ENCODE measurements at places on chromosomes 11 and 22. TPM values are rescaled to one million over a fixed set of nuclear protein-coding genes. Genes with fewer than 3 reads are reported as not detected.

DNA sequence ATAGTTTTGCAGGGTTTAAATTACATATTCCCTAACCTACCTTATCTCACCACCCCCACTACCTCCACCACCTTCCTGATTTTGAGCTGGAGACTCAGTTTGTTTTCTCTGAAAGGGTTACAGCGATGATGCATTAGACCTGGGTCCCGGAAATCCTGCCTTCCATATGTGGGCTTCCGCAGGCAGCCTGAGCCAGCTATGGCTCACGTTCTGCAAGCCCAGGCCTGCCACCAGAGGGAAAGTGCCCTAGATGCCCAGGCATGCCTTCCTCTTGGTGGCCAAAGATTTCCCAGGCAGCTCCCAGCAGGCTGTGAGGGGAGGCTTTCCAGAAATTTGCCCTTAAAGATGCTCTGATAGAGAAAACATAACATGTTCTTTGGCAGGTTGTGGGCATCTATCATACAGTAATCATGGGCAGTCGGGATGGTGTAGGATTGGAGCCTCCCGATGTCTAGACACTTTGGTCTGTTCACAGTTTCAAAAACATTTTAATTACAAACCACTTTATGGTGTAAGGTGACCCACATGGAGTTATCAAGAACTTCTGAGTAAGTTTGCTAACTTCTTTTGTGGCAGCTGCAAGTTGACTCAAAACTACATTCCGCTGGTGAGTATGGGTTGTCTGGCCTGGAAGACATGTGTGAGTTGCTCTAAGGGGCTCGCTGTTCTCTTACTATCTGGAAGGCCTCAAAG, 79.3 kb downstream of the MICAL2 start:
- H3K36me3 ChIP-seq: no peaks in the 10 kb centered on the region
- H3K4me3 ChIP-seq: no peak overlapping the region
- no peak overlapping the region for H3K27ac ChIP-seq
- peaks cover 7% of the 10 kb centered on the region for H3K4me1 ChIP-seq

GRCh38 chr22:40716116-40716515, 36.8 kb downstream of the MCHR1 start:
- H3K4me3 ChIP-seq: no peak overlapping the region
- no peaks in the 10 kb centered on the region for H3K36me3 ChIP-seq
- H3K27me3 ChIP-seq: peaks cover 6% of the 10 kb centered on the region
- H3K4me1 ChIP-seq: peaks cover 19% of the 10 kb centered on the region

GRCh38 chr11:109914809-109915653, 178.2 kb upstream of the ZC3H12C start:
- H3K4me3 ChIP-seq: no peak overlapping the region
- DNase-seq: no peak
- H3K27ac ChIP-seq: no peak overlapping the region
- H3K4me1 ChIP-seq: peaks cover 8% of the 10 kb centered on the region

DNA sequence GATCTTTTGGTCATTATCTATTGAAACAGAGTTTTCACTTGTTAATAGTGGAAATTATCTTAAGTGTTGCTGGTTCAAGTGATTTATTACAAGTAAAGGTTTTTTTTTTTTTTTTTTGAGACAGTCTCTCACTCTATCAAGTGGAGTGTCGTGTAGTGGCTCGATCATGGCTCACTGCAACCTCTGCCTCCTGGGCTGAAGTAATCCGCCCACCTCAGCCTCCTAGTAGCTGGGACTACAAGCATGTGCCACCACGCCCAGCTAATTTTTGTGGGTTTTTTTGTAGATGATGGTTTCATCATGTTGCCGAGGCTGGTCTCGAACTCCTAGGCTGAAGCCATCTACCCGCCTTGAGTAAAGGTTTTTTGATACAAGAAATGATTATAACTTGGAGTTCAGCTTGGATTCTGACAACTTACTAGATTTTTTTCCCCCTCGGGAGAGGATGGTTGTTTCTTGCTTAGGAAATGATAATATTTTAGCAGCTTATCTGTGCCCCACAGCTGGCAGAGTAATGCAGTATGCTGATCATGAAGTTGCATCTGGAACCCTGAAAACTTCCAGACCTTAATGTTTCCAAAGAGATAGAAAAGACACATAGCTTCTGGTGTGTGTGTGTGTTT, 68.9 kb downstream of the MTMR3 start:
- DNase-seq: no peak
- H3K4me1 ChIP-seq: peaks cover 15% of the 10 kb centered on the region
- H3K36me3 ChIP-seq: no peaks in the 10 kb centered on the region
- no peak overlapping the region for H3K4me3 ChIP-seq

IPO7 gene
- 129 TPM for total RNA-seq

OR8J3 gene
- not detected for total RNA-seq

POLR3H gene
- 44.1 TPM for total RNA-seq

LTO1 gene
- total RNA-seq: 33.4 TPM

RHOG gene
- total RNA-seq: 21.4 TPM
